ENCODE measurements at places on chromosomes 7 and 10. TPM values are rescaled to one million over a fixed set of nuclear protein-coding genes. Genes with fewer than 3 reads are reported as not detected.
A peak's percentile ranks its signal among the peaks of the same experiment; 100 is the strongest.

GRCh38 chr7:129557686-129558481 is 53.6 kb upstream of the NRF1 start:
- peaks cover 2% of the 10 kb centered on the region for H3K4me1 ChIP-seq
- H3K27me3 ChIP-seq: no peaks in the 10 kb centered on the region
- no peak for DNase-seq

DNA sequence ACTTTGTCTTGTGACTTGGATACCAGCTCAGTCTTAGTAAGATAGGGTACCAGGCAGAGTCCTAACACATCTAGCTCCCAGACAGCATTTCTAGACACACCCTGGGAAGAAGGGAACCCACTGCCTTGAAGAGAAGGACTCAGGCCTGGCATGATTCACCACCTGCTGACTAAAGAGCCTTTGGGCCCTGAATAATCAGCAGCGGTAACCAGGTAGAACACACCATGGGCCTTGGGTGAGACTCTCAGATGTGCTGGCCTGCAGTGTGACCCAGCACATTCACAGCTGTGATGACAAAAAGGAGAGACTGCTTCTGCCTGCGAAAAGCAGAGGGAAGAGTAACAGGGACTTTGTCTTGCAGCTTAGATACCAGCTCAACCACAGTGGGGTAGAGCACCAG is 10.4 kb upstream of the TNKS2 start:
- H3K4me3 ChIP-seq: no peak overlapping the region
- peaks cover 5% of the 10 kb centered on the region for H3K4me1 ChIP-seq
- DNase-seq: no peak
- no peaks in the 10 kb centered on the region for H3K36me3 ChIP-seq
- no peak overlapping the region for H3K27ac ChIP-seq

GRCh38 chr7:126026421-126027088 is 1096.9 kb upstream of the POT1 start:
- H3K27ac ChIP-seq: no peak overlapping the region
- no peak for DNase-seq
- H3K4me3 ChIP-seq: no peak overlapping the region
- no peaks in the 10 kb centered on the region for H3K27me3 ChIP-seq
- H3K4me1 ChIP-seq: no peaks in the 10 kb centered on the region

Gene RHOBTB1
- total RNA-seq: 9.3 TPM

DNA sequence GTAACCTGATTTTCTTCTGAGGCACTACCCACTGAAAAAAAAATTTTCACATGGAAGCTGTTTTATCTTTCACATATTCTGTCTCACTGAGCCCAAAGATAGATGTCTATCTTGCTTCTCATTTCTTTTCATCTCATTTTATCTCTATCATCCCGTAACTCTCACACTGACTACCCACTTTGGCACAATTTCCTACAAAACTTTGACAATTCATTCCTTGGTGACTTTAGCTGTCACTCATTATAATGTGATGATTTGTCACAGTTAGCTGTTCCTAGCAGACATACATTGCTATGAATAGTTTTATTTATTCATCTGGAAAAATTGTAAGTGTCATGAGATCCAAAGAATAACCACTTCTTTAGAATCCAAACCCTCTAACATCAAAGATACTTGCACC is 589.9 kb upstream of the TEX47 start:
- no peak for DNase-seq
- no peaks in the 10 kb centered on the region for H3K27me3 ChIP-seq
- no peaks in the 10 kb centered on the region for H3K4me1 ChIP-seq

- H3K4me3 ChIP-seq: peak overlapping the region; percentile 71
- H3K27ac ChIP-seq: no peak overlapping the region
- H3K4me1 ChIP-seq: peaks cover 17% of the 10 kb centered on the region
- DNase-seq: no peak
- no peaks in the 10 kb centered on the region for H3K27me3 ChIP-seq
Measured at GRCh38 chr10:3786295-3787015, 1.4 kb upstream of the KLF6 start.

DNA sequence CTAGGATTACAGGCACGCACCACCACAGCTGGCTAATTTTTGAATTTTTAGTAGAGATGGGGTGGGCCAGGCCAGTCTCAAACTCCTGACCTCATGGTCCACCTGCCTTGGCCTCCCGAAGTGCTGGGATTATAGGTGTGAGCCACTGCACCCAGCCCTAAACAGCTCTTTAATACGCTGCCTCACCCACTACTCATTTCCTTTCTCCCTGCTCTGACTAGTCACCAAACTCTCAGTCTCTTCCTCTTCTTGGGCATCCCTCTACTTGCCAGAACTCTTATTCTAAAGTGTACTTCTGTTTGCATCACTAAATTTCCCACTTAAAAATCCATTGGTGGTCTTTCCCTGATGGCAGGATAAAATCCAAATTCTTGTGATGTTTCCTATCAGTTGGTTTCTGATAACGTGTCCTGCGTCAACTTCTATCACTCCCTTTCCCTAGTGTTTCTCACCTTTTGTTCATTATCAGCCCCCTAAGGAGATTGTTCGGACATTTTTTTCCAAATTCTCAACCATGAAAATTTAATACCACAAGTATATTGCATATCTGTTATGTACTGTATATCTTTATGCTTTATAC is 124.7 kb downstream of the CUBN start:
- H3K27ac ChIP-seq: no peak overlapping the region
- H3K4me3 ChIP-seq: no peak overlapping the region
- H3K36me3 ChIP-seq: no peaks in the 10 kb centered on the region
- DNase-seq: no peak
- H3K27me3 ChIP-seq: no peaks in the 10 kb centered on the region

DNA sequence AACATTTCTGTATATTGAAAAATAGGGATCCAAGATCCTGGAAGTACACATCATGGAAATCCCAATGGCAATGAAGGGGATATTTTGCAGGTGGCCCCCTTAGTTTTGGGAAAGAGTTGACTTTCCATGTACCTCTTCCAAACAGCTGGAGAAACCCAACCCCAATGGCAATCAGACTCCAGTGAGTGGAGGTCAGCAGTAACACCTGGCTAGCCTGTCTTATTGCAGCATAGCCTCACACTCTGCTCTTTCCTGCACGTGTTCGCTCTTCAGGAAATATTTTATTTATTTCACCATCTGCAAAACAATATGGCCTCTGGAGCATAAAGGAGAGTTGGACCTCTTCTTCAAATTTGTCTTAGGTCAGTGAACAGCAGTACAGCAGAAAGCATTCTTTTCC is 340.0 kb upstream of the NRP1 start:
- H3K4me3 ChIP-seq: no peak overlapping the region
- H3K27ac ChIP-seq: no peak overlapping the region
- H3K27me3 ChIP-seq: no peaks in the 10 kb centered on the region
- no peak for DNase-seq
- H3K4me1 ChIP-seq: no peaks in the 10 kb centered on the region
- H3K36me3 ChIP-seq: no peaks in the 10 kb centered on the region

Gene CPXM2
- 2.9 TPM for total RNA-seq

- no peaks in the 10 kb centered on the region for H3K27me3 ChIP-seq
- H3K27ac ChIP-seq: no peak overlapping the region
- no peaks in the 10 kb centered on the region for H3K36me3 ChIP-seq
- H3K4me1 ChIP-seq: peaks cover 4% of the 10 kb centered on the region
- no peak for DNase-seq
- no peak overlapping the region for H3K4me3 ChIP-seq
Measured at GRCh38 chr7:110870926-110871325, 220.0 kb upstream of the LRRN3 start.

GRCh38 chr7:5678295-5679047 is 103.0 kb downstream of the RNF216 start:
- H3K27ac ChIP-seq: no peak overlapping the region
- no peaks in the 10 kb centered on the region for H3K36me3 ChIP-seq
- peaks cover 7% of the 10 kb centered on the region for H3K4me1 ChIP-seq
- DNase-seq: no peak

GRCh38 chr7:66187905-66188304 is 17.2 kb upstream of the TPST1 start:
- DNase-seq: no peak
- H3K27ac ChIP-seq: no peak overlapping the region
- H3K4me1 ChIP-seq: no peaks in the 10 kb centered on the region

GRCh38 chr7:31192986-31193385 is 140.9 kb downstream of the ADCYAP1R1 start:
- H3K4me1 ChIP-seq: no peaks in the 10 kb centered on the region
- H3K4me3 ChIP-seq: no peak overlapping the region
- peak; percentile 76 for DNase-seq

DNA sequence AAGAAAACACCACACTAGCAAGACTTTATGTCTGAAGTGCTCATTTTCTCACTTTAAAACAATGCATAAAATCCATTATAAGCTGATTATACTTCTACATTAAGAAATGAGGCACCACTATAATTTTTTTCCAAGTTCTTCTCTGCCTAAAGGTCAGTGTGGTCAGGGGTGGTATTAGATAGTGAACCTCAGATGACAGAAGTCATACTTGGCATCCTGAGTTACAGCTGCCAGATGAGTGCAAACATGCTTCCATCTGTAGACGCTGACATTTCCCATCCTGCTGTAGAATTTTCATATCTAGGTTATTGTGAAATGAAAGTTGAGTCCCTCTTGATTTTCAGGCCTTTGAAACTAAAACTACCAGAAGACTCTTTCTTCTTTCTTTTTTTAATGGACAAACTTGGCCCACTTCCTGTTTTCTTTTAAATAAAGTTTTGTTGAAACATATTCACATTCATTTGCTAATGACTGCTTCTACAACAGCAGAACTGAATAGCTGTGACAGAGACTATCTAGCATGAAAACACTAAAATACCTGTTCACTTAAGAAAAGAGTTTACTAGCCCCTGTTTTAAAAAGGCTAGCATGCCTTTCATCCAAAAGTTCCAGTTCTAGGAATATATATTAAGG is 900.8 kb downstream of the XPNPEP1 start:
- no peak overlapping the region for H3K27ac ChIP-seq
- no peak for DNase-seq
- no peaks in the 10 kb centered on the region for H3K27me3 ChIP-seq
- H3K4me3 ChIP-seq: no peak overlapping the region
- no peaks in the 10 kb centered on the region for H3K4me1 ChIP-seq

DNA sequence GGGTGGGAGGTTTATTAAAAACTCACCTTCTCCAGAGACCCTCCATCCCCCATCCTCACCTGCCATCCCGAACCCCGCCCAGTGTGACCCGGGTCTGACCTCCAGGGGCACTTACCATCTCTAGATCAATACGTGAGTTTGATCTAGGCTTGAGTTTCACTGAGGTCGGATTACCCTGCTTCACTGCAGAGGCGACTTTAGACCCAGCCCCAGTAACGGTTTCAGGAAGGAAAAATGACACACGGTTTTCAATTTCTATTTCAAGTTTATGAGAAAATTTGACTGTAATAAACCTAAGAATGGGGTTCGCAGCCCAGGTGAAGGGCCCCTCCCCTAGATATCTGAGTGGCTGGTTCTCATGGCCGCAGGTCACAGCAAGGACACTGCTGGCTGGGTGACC is 33.1 kb downstream of the RCC1L start:
- no peaks in the 10 kb centered on the region for H3K27me3 ChIP-seq
- H3K4me3 ChIP-seq: no peak overlapping the region
- H3K36me3 ChIP-seq: peaks cover 11% of the 10 kb centered on the region
- H3K27ac ChIP-seq: no peak overlapping the region
- H3K4me1 ChIP-seq: no peaks in the 10 kb centered on the region
- no peak for DNase-seq

GRCh38 chr7:93463764-93464163 is 110.8 kb downstream of the CALCR start:
- no peaks in the 10 kb centered on the region for H3K27me3 ChIP-seq
- no peak for DNase-seq
- no peaks in the 10 kb centered on the region for H3K36me3 ChIP-seq
- H3K27ac ChIP-seq: no peak overlapping the region
- H3K4me3 ChIP-seq: no peak overlapping the region

DNA sequence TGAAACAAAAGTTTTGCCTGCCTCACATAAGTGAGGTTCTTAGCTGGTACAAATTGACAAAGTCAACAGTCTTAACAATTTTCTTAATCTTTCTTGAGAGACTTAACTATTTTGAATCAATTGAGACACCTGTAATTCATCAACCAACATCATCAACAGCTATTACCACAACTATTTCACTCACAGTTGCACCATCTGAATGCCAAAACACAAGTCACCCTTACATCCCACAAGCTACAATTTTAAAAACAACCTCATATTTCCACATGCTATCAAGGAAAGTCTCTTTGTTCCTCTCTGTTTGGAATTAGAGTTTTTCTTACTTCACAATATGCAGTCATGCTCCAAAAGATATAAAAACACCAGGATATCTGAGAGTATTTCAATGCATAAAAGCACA is 4.9 kb downstream of the SMURF1 start:
- no peak overlapping the region for H3K4me3 ChIP-seq
- DNase-seq: no peak
- H3K27me3 ChIP-seq: no peaks in the 10 kb centered on the region
- no peaks in the 10 kb centered on the region for H3K36me3 ChIP-seq
- no peak overlapping the region for H3K27ac ChIP-seq

Gene CRYGN
- 1.0 TPM for total RNA-seq

- H3K4me3 ChIP-seq: no peak overlapping the region
- H3K27ac ChIP-seq: no peak overlapping the region
Measured at GRCh38 chr7:138285129-138285528, 174.9 kb upstream of the TRIM24 start.

Gene BTBD16
- not detected for total RNA-seq

Gene RARRES2
- 254 TPM for total RNA-seq

- H3K27me3 ChIP-seq: no peaks in the 10 kb centered on the region
- no peak overlapping the region for H3K27ac ChIP-seq
- H3K36me3 ChIP-seq: no peaks in the 10 kb centered on the region
- no peak overlapping the region for H3K4me3 ChIP-seq
Measured at GRCh38 chr10:93468461-93469213, 13.5 kb downstream of the MYOF start.
